ENCODE measurements at places on chromosomes 13 and 19.

- no peak for DNase-seq
Measured at GRCh38 chr13:43487461-43487860, 299.3 kb downstream of the ENOX1 start.

DNA sequence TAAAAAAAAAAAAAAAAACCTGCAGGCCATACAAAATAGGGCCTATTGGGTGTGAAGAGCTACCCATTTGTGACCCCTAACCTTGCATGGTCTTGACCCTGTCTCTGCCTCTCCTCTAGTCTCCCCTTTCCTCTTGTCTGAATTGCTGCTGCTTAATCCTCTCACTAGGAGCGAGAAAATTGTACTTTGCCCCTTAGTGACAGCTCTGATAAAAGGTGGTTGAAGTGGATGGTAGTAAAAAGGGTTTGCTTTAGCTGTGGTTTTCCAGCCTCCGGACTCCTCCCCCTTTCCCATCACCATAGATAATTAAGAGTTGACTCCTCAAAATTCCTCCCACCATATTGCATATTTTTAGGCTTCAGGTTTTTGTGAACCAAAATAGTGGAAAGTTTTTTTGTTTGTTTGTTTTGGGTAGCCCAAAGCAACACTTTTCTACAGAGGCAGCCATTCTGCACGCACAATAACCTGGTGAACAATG is 23.5 kb downstream of the ACTN4 start:
- no peak for DNase-seq

GRCh38 chr19:17737690-17738153 is 13.6 kb upstream of the FCHO1 start:
- DNase-seq: no peak

GRCh38 chr13:66634384-66634783 is 595.8 kb downstream of the PCDH9 start:
- DNase-seq: no peak

DNA sequence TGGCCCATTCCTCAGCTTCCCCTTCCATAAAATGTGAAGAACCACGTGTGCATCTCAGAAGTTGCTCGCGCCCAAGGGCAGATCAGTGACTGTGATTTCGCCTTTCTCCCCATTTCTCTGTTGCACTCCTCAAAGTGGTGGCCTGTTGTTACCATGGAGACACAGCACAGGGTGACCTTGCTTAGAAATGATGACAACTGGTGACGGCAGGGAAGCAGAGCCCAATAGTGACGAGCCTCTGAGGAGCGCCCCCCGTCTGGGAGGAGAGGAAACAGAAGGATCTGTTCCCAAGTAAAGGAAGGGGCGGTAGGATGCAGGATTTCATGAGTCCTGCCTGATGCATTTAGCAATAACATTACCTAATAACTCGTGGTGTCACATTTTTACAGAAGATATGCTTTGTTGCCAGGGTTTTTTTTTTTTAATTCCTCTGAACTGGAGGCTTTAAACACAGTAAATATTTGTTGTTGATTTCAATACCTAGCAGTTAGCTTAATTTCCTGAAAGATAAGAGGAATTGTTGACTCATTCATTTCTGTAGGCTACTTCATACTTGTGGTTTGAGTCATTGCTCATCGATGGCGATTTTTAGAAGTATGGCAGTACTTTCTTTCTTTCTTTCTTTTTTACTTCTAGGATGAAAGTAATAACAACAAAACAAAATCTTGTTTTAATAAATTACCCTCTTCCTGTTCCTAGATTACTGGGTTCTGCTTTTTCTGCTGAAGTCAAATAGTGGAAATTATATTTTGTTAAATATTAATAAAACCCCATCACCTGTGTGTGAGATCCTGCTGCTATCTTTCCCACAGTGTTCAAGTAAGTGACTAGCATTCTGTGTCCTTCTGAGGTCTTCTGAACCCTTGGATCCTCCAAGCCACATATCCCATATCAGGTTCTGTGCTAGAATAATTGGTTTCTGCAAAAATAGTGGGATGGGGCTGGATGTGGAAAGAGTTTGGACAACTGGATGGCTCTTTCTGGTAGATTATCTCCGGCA is 36.0 kb downstream of the MBNL2 start:
- peak; percentile 8 for DNase-seq

DNA sequence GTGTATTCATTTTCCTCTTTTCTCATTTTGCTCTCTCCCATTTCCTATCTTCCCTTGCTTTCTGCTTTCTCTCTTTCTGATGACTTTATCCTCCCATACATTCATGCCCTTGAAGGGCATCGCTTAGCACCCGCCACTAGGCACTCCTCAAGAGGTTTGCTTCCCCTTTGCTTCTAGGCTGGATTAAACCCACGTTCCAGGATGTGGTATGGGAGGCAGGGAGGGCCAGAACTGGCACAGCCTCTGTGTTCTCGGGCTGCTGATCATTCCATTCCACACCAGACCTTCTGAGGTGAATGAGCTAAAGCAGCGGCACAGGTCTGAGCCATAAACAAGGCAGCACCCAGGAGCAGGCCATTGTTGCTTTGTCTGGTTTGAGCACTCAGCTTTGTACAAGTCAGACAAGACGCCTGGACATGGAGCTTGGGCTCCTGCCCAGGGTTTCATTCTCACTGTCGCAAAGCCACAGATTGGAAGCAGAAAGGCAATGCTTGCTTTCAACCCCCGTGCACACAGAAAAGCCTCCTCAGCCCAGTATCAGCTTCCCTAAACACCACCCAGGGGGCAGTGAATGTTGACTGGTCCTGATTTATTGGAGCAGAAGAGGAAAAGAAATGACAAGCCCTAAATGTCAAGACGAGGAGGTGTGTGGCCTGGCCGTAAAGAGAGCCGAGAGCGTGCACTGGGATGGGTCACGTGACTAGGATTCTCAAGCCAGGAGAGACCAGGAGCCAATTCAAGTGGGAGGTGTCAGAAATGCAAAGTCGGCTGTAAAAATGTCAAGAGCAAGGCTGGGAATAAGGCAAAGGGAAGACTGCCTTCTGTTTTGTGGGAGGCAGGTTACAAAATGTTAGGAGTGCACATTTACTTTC is 218.0 kb upstream of the SERP2 start:
- DNase-seq: no peak

GRCh38 chr19:41706741-41707501 is 1.5 kb upstream of the CEACAM5 start:
- peak; percentile 48 for DNase-seq

DNA sequence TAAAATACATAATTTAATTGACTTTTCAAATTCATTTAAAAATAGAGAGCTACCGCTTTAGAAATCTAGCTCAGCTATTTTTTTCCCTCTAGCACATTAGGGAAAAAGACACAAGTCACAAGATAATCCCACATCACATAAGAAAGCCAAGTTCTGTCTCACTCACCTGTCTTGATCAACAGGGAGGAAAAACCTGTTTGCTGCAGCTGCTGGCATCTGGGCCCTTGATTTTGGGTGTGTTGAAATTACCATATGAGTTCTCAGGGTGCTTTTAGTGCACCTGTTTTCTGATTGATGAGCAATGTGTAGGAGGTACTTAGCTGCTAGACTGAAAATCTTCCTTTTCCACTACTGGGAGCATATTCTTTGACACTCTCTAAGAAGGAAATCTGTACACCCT is 53.8 kb downstream of the ZDHHC20 start:
- no peak for DNase-seq

DNA sequence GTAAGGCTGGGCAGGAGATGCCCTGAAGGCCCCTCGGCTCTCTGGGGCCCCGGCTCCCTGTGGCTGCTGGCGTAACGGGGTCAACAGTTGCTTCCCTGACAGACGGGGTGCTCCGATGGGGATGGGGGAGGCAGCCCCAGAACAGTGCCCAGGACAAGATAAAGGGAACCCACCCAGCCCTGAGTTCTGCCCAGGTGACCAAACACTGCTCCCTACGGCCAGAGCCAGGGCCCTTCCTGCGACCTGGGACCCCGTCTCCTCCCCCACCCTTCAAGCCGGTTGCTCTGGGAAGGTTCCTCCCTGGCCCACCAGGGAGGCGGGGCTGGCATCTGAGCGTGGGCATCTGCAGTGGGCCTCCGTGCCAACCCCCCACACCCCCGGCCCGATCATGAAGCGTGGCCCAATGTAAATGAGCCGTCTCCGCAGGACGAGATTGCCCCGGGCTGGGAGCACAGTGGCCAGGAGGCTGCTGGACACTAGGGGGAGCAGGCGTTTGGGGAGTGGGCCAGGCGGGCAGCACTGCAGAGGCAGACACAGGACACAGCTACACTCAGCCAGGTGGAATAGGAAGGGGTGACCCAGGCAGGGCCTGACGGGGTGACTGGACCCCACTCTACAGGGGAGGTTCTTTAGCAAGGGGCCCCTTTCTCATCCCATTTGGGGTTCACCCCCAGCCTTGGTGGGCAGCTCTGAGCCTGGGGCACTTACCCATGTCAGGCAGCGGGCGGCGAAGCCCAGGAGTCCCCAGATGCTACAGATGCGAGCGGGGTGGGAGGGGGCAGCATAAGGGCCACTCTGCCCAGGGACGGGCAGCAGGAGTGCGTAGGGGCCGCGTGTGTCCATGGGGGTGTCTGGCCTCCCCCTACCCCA is 1.2 kb upstream of the NKPD1 start:
- no peak for DNase-seq

GRCh38 chr13:24784319-24784718 is 20.4 kb downstream of the RNF17 start:
- no peak for DNase-seq

DNA sequence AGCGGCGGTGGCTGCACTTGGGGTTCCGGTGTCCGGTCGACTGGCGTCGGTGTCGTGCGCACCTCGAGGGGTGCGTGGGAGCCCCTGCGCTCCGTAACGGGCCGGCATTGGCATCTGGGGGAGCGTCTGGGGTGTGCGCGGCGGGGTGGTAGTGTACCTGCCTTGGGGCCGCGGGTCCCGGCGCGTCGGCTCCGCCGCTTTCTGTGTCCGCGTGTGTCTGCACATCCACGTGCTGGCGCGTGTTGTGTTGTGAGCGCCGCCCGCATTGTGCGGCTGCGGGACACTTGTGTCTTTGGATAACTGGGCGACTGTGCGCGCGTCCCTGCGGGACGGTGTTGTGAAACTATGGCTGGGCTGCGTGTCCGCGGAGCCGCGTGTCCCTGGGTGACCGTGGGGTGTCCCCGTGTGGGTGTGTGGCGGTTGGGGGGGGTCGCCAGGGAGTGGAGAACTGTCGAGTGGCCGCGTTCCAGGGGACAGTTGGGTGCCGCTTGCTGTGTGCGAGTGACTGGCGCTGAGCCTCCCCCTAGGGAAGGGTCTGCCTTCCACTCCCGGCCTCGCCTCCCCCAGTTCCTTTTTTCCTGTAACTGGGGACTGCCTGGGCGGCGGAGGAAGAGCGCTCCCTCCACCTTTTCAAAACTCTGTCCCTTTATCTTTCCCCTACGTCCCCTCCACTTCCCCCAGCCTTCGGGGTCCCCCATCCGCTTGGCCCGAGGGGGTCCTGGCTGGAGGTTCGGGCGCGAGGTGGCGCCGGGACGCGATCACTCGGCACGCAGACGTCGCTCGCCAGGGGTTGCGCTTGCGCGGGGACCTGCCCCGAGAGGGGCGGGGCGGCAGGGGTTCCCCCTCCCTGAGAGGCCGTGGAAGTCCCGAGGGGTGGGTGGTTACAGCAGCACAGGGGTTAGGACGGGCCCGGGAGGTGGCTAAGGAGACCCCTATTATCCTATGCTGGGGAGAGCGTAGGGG is 5.7 kb upstream of the NFIC start:
- DNase-seq: peak; percentile 51

DNA sequence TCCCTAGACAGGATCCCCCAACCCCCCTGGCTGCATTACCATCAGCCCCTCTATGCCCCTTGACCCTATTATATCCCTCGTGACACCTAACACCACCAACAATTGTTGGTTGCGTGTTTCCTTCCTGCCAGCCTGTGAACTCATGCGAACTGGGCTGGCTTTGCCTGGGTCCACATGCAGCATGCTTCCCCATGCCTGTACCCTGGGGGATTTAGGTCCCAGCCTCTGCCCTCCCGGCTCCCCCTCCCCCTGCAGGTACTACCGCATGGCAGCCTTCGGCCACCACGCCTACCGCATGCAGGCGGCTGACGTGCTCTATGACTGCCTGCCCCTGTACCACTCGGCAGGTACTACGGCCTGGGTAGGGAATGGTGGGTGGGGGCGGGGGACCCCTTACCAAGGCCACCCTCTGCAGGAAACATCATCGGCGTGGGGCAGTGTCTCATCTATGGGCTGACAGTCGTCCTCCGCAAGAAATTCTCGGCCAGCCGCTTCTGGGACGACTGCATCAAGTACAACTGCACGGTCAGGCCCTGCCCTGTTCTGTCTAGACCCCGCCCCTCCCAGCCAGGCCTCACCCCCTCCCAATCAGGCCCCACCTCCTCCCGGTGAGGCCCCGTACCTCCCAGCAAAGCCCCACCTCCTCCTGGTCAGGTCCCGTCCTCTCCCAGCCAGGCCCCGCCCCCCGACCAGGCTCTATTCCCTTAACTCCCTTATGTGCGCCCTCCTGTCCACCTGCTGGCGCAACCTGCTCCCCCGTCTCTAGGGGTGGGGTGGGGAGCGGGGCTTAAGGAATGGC is 18.5 kb downstream of the SLC27A1 start:
- peak; percentile 69 for DNase-seq

GRCh38 chr19:41376998-41377365 is 649 bp downstream of the TMEM91 start:
- no peak for DNase-seq

GRCh38 chr19:46840498-46840942 is 10.1 kb downstream of the AP2S1 start:
- DNase-seq: no peak

GRCh38 chr19:23587546-23587945 is 99.5 kb downstream of the ZNF675 start:
- DNase-seq: no peak

GRCh38 chr13:22061371-22061805 is 390.5 kb downstream of the FGF9 start:
- peak; percentile 28 for DNase-seq

DNA sequence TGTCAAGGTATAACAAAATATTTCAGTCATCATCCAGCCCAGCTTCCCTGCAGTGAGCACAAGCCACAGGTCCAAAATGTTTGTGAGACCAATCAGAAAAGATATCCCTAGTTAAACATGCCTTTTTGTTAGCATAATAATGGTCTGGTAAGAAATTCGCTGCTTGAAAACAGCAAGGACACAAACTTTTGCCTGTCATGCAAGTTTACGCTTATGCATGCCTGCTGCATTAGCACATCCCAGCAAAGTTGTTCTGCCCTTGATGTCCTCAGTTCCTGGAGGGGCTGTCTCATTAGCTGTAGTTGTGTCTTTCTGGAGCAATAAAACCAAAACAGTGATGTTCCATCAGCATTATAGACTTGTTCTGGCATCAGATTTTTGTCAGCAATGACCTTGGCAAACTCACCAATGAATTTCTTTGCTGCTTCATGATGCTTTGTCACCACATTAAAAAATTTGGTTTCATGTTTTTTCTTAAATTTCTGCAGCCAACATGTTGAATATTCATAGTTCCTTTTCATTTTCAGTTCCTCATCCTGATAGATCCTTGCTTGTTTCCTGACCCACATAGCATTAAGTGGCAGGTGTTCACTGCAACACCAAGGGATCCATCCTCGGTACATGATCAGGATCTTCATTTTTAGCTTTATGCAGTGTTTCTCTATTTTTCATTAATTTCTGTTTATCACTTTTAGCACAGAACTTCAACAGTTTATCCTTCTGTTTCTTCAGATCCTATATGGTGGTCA is 72.0 kb upstream of the GPR183 start:
- DNase-seq: no peak

- no peak for DNase-seq
Measured at GRCh38 chr19:37654629-37655300, 500 bp downstream of the ZFP30 start.
